Caudate nucleus (tissue), 63 donors: ENCODE measurements at places on chromosomes 5 and 9.

- DNase-seq: no peak
Observed at GRCh38 chr5:180139731-180140055, 68.1 kb upstream of the RNF130 start.

DNA sequence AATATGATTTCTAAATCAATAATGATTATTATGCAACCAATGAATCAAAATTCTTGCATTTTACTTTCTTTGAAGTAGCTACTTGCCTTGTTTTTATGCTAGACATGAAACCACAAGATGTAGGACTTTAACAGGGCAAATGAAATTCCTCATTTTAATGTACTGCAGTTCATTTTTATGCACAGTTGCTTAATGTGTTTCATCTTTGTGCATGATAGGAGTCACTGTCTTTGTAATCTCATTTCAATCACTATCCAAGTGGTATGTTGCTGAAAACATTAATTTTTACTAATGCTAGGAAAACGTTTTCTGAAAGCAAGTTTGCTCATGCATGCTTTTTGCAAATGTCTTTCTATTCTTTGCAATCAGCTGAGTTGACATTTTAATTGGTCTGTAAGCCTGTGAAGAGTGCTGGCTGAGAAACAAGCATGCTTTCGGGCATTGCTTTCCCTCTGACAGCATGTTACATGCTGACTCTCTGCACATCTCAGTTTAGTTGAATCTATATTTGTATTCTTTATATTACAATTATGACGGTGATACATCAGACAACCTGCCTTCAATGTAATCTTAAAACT, 535.0 kb upstream of the CDH18 start:
- no peak for DNase-seq

GRCh38 chr5:175658299-175659145, 651 bp downstream of the HRH2 start:
- no peak for DNase-seq

- DNase-seq: no peak
Observed at GRCh38 chr9:137299938-137300337, 2.1 kb downstream of the NRARP start.

GRCh38 chr5:119343766-119344165, 12.1 kb upstream of the TNFAIP8 start:
- no peak for DNase-seq
